CD4-positive, CD25-positive, alpha-beta regulatory T cell (primary cell): ENCODE measurements at places on chromosomes 1 and 21. TPM values are rescaled to one million over a fixed set of nuclear protein-coding genes. Genes with fewer than 3 reads are reported as not detected.

CEP170 gene
- total RNA-seq, result 35.5 TPM

CCDC18 gene
- 8.8 TPM for total RNA-seq

CSF3R gene
- total RNA-seq, result 3.6 TPM

GRCh38 chr1:229793488-229793887 is 167.4 kb downstream of the URB2 start:
- DNase-seq, result no peak

DNA sequence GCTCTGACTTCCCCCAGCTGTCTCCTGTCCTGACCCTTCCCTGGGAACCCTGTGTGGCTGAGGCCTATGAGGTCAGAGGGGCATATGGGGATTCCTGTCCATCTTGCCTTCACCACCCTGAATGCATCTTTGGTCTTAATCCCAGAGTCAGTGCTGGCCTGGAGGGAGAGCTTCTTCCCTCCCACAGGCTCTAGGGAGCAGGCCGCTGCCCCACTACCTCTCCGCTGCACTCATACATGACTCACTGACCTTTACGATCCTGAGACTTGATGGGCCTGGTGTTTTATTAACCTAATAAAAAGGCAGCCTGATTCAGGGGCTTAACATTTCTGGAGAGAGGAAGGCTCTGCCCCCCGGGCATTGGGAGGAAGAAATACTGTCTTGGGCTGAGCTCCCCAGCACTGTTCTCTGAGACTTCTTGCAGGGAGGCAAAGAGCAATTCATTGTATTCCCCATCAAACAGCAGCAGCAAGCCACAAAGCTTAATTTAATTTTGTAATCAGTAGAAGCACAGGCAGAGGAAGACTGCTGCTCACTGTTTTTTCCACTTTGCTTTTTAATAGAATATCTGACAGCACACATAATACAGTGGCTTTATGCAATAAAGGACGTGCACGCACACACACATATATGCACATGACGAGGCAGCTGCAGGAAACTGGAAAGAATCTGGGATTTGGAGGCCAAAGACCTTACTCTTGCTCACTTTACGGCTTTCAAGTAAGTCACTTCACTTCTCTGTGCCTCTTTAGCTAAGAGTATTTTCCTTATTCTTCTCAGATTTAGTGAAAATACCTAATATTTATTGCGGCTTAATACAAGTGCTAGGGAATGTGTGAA is 89.2 kb upstream of the GRIK3 start:
- no peak for DNase-seq

GRCh38 chr1:166902279-166902678 is 26.2 kb upstream of the TADA1 start:
- no peak for DNase-seq

GRCh38 chr1:41614818-41615217 is 130.3 kb upstream of the EDN2 start:
- no peak for DNase-seq

GRCh38 chr21:36109868-36110267 is 25.0 kb upstream of the CBR3 start:
- no peak for DNase-seq
